ENCODE measurements at places on chromosomes 6 and 20. TPM values are rescaled to one million over a fixed set of nuclear protein-coding genes. Genes with fewer than 3 reads are reported as not detected.

The MCHR2 gene
- not detected for polyA plus RNA-seq

The RBBP8NL gene
- polyA plus RNA-seq, result not detected

The CASS4 gene
- 5.6 TPM for polyA plus RNA-seq

The ABCF1 gene
- polyA plus RNA-seq, result 54.0 TPM

- no peak for DNase-seq
These were observed 75.4 kb downstream of the MTHFD1L start for GRCh38 chr6:150940941-150941340.

DNA sequence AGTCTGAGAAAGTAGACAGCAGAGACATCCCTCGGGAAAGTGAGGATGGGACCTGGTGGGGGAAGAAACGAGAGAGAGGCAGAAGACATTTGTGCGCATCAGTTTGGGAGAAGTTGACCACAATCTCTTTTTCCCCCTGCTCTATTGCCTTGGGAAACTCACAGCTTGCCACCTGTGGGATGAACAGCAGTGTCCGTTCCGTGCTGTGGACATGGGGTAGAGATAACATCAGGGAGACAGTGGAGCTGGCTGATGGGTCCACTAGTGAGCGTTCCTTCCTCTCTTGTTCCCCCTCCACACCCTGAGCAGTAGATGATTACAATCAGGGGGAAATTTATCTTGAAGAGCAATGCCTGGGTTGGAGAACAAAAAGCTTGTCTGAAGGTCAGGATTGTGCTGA, 21.8 kb upstream of the RNF182 start:
- no peak for DNase-seq

GRCh38 chr20:54228841-54229240, 21.0 kb downstream of the PFDN4 start:
- DNase-seq, result no peak

GRCh38 chr6:9796827-9797226, 618.0 kb downstream of the TFAP2A start:
- no peak for DNase-seq

DNA sequence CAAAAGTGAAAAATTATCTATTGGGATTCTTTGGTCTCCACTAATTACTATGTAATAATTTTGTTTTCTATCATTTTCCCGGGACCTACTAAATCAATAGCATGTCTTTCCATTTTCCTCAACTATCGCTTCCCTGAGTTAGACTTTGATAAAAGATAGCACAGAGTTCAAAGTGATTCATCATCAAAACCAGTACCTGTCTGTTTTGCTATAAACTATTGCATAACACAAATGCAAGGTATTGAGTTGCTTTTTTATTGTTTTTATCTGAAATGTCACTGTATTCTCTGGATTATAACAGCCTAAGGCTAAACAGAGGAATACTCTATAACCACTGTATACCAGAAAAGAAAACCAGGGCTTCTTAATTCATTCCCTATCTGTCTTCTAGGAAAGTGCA, 19.7 kb downstream of the FRK start:
- no peak for DNase-seq

GRCh38 chr6:149728499-149729234, 10.8 kb upstream of the LATS1 start:
- DNase-seq, result no peak

GRCh38 chr6:17042422-17043147, 59.3 kb upstream of the STMND1 start:
- no peak for DNase-seq

GRCh38 chr20:3553663-3554062, 82.8 kb downstream of the ATRN start:
- no peak for DNase-seq

Measured in CD8-positive, alpha-beta memory T cell (primary cell).